ENCODE measurements at places on chromosomes 2 and 18. TPM values are rescaled to one million over a fixed set of nuclear protein-coding genes. Genes with fewer than 3 reads are reported as not detected.

Gene GAL3ST2
- 0.36 TPM for total RNA-seq

Gene CD207
- total RNA-seq, result not detected

DNA sequence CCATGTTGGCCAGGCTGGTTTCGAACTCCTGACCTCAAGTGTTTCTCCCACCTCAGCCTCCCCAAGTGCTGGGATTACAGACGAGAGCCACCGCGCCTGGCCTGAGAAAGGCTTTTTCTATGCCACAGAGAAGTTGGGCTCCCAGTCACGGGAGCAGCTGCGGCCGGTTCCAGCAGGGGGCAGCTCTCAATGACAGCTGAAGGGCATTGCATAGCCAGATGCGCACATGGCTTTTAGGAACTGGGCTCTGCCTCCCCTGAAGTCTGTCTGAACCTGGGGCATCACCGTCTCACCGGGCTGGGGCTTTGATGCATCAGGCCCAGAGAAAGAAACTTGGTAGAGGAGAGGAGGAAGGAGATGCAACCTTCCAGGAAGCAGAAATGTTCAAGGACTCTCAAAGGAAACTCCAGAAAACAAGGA is 84.2 kb upstream of the LAPTM4A start:
- peaks cover 15% of the 10 kb centered on the region for H3K4me1 ChIP-seq
- H3K4me3 ChIP-seq, result no peak overlapping the region

- no peak for DNase-seq
- H3K4me1 ChIP-seq, result peaks cover 4% of the 10 kb centered on the region
- no peaks in the 10 kb centered on the region for H3K36me3 ChIP-seq
- H3K4me3 ChIP-seq, result no peak overlapping the region
- H3K27ac ChIP-seq, result no peak overlapping the region
- no peaks in the 10 kb centered on the region for H3K27me3 ChIP-seq
These were observed 119.1 kb upstream of the LYPD1 start for GRCh38 chr2:132789066-132789465.
